Stimulated activated CD8-positive, alpha-beta memory T cell treated with anti-CD3 and anti-CD28 coated beads, Interleukin-15, amount 100 ng/mL, for 1 hour (primary cell): ENCODE measurements at places on chromosomes 12 and 14.

DNA sequence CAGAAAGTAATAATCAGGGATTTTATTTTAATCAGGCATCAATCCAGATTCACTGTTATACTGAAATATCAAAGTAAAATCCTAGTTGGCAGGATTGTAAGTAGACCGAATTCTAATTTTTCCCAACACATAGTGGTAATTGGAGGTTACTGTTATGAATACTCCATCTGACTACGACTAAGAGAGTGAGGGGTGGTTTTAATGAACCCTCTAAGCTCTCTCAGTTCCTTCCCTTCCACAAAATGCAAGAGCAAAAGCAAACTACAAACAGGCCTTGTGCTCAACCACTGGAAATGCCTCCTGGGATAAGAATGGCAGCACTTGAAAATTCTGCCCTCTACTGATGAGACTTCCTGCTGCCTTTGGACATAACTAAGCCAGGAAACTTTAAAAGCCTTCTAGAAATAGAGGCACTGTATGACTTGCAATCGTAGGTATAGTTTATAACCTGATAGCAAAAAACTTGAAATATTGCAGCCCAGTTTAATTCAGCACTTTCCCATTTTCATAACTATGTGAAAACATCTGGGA lies 184.8 kb downstream of the SLC16A7 start:
- DNase-seq = no peak

DNA sequence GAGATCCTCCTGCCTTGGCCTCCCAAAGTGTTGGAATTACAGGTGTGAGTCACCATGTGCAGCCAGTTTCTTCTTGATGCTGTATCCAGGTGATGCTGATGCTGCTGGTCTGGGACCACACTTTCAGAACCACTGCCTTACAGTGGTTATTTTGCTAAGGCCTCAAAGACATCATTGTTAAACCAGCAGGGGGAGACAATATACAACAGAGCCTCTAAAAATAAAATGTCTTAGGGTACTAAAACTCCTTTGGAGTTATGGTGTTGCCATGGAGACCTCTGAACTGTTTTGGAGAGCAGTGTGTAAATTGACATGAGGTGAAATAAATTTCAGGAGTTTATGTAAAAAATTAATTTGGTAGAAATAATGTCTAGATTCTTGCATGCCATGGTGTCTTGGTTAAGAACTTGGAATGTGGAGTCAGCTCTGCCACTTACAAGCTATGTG lies 1.1 kb upstream of the ARG2 start:
- no peak for DNase-seq

DNA sequence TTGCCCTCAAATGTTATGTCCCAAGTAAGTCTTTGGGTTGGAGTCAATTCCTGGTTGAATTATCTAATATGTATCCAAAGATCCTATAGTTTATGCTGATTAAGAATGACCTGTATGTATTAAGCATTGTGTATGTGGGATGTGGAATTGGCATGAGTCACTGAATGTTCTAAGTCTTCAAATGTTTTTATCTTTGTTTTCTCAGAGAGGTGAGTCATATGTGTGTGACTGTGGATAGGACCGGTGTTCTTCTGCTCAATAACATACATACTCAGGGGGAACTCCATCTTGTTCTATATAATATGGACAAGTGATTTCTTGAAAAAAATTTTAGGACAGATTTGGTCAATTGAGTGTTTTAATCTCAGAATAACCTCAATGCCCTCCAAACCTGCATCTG lies 57.9 kb downstream of the NAV3 start:
- no peak for DNase-seq

DNA sequence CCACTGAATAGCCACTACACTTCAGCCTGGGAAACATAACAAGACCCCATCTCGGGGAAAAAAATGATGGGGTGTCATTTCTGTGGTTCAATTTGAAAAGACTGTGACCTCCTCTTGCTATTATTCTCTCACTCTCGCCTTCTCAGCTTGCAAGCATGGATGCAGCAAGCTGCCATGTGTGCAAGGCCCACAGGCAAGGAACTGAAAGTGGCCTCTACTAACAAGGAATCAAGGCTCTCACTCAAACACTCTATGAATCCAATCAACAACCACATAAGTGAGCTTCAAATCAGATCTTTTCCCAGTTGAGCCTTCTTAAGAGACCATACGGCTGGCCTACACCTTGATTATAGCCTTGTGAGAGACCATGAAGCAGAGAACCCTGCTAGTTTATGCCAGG lies 17.9 kb upstream of the DHRS7 start:
- no peak for DNase-seq

- DNase-seq = no peak
Observed at GRCh38 chr14:101193845-101194372, 290.4 kb upstream of the RTL1 start.

- DNase-seq = no peak
Observed at GRCh38 chr14:100765296-100765695, 38.6 kb downstream of the DLK1 start.

- no peak for DNase-seq
Observed at GRCh38 chr12:77925536-77926108, 94.9 kb downstream of the NAV3 start.

- DNase-seq = no peak
Observed at GRCh38 chr12:131833896-131834641, 5.9 kb downstream of the MMP17 start.

GRCh38 chr12:62346817-62347216 lies 86.6 kb downstream of the USP15 start:
- DNase-seq = no peak

DNA sequence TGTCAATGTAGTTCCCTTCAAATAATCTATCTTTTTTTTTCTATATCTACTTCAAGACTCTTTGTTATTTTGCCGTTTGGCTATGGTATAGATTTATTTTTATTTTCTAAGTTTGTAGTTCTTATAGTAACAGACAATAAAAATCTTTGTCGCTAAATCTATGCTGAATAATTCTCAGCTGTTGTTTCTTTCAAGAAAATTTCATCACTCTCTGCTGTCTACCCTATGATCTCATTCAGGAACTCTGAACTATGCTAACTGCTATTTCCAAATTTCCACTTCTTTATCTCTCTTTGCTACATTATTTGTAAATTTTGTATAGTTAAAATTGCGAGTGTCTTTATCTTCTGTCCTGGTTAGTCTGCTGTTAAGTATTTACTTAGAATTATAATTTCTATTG lies 353.6 kb downstream of the LRFN5 start:
- no peak for DNase-seq

DNA sequence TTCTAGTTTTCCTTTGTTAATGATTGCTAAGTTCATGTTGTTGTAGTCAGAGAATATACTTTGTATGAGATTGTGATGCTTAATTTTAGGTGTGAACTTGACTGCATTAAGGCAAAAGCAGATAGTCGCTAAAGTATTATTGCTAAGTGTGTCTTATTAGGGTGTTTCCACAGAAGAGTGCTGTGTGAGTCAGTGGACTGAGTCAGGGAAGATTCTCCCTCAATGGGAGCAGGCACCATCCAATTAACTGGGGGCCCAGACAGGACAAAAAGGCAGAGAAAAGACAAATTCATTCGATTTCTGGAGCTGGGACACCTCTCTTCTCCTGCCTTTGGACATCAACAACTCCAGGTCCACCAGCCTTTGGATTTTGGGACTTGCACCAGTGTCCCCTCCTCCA lies 48.5 kb downstream of the BAZ1A start:
- DNase-seq = no peak

- DNase-seq = no peak
Observed at GRCh38 chr12:70577283-70577634, 60.0 kb downstream of the PTPRB start.

DNA sequence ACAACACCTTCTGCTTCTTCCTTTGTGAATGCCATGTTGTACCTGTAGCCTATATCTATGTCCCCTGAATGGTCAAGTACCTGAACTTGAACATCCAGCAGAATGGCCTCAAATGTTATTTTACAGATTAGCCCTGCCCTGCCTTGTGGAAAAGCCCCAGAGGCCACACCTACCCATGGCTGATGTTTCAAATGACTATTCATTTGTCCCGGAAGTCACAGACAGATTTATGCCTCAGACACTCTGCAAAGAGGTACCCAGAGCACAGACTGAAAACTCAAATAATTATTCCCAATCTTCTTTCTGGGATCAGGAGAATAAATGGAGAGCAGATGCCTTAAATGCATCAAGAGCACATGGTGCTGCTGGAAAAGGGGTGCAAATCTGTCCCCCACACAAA lies 13.0 kb upstream of the DPF3 start:
- DNase-seq = no peak

GRCh38 chr14:103108749-103109207 lies 14.3 kb downstream of the EXOC3L4 start:
- no peak for DNase-seq

- no peak for DNase-seq
Observed at GRCh38 chr14:35215110-35215813, 76.9 kb upstream of the PSMA6 start.

- no peak for DNase-seq
Observed at GRCh38 chr12:101351682-101352081, 55.9 kb downstream of the ARL1 start.

- no peak for DNase-seq
Observed at GRCh38 chr12:66117242-66117641, 13.3 kb downstream of the LLPH start.

- DNase-seq = no peak
Observed at GRCh38 chr14:20327005-20327869, 5.8 kb downstream of the CCNB1IP1 start.

- no peak for DNase-seq
Observed at GRCh38 chr12:65184176-65184857, 14.9 kb downstream of the LEMD3 start.

- DNase-seq = no peak
Observed at GRCh38 chr14:38904959-38905358, 198.1 kb downstream of the SEC23A start.

GRCh38 chr14:31283578-31284252 lies 76.1 kb upstream of the HECTD1 start:
- DNase-seq = no peak

DNA sequence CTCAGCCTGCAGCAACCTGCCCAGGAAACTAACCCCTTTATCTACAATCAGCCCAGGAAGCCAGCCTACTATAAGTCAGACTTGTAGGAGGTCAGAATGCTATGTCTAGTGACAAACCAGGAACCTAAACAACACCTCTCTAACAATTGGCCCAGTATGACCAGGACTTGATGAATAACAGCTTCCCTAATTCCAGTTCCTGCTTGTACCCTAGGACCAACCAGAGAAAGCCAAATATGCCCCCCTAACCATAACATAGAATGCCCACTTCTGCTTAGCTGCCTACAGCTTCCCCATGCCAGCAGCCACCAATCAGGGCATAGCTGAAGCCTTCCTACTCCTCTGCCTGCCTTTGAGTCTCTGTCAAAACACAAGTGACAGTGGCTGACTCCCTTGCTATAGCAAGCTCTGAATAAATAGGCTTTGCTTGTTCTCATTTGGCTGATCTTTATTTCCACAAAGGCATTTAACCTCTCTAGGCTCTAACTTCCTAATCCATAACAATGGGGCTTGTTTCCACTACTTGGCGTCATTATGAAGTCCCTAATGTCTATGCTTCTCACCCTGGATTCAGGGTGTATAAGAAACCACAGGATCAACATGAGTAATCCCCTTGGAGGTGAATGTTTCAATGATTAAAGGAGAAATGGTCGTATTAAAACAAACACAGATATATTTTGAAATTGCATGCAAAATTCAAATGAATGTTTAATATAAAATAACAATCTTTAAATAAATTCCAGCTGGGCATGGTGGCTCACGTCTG lies 220.2 kb downstream of the ANO6 start:
- no peak for DNase-seq

DNA sequence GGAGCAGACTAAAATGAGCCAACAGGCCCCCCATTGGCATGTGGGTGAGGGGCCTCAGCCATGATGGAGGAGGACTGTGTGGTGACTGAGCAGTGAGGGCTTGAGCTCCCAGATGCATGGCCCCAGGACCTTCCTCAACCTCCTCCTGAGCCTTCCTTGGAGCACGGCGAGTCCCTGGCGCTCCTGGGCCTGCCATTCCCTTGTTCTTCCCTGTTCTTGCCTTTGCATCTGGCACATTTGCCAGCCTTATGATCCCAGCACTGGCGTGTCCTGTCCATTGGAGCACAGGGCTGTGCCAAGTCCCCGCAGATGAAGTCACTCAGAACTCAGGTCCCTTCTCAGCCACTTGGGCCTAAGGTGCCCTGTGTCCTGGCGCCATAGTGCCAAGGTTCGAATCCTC lies 40.3 kb upstream of the MEG3 start:
- no peak for DNase-seq

DNA sequence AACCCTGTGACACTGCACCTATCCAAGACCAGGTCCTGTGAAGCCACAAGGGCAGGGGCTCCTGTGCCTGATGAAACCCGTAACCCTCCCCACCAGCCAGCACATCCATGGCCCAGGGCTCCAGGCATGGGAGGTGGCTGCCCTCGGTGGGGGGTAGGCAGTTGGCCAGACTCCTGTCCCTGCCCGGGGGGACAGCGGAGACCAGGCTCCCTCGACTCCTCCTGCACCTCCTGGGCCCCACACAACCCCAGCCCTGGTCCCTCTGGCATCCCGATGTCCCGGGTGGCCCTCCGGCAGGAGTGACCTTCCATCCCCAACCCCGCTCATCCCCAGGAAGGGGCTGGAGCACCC lies 11.4 kb downstream of the AKT1 start:
- DNase-seq = no peak

GRCh38 chr14:73323896-73324399 lies 86.6 kb downstream of the PAPLN start:
- no peak for DNase-seq

GRCh38 chr12:5442251-5443006 lies 10.5 kb downstream of the NTF3 start:
- no peak for DNase-seq
